ENCODE measurements at places on chromosomes 5 and 9.
A peak's percentile ranks its signal among the peaks of the same experiment; 100 is the strongest.

DNA sequence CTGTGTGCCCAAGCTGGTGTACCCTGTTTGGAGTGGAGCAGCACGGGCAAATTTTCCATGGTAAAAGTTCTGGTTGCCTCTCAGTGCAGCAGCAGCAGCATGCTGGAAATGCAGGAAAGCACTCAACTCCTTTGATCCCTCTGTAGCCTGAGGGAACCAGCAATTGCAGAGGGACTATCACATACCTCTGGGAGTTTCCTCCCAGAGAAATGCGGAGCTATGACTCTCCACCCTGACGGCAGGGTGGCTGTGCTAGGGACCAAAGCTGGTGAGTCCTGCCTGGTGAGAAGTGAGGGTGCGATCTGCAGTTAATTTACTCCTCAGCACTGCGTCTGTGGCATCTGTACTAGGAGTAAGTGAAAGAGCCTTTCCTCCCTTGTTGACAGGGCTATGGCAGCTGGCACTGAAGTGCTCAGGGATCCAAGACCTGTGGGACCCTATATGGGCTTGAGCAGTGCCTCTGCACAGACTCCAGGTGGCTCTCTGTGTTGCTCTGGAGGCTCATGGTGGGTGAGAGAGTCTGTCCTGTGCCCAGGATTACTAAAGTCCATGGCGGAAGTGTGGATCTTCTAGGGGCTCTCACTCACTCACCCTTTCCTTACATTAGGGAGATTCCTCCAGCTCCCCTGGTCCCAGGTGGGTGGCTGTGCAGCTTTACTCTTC lies 601.2 kb upstream of the TYRP1 start:
- no peaks in the 10 kb centered on the region for H3K27me3 ChIP-seq
- DNase-seq = no peak
- H3K36me3 ChIP-seq = no peaks in the 10 kb centered on the region
- H3K27ac ChIP-seq = no peak overlapping the region
- no peak overlapping the region for H3K4me3 ChIP-seq

DNA sequence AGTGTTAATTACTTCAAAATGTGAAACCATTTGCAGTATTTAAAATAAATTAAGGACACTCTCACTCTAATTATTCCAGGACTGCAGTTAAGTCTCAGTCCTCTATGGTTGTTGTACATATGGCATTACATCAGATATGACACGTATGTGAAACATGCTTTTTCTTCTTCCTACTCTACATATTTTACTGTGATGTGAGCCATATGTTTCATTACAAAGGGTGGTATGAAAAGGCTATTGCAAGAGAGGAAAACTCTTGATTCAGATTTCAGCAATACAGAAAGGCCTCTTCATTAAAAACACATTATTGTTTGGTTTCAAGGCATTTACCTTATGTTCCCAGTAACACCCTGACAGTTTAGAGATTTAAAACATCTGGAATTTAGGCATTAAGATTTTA lies 964.5 kb upstream of the DMAC1 start:
- no peaks in the 10 kb centered on the region for H3K36me3 ChIP-seq
- no peaks in the 10 kb centered on the region for H3K4me1 ChIP-seq
- H3K27me3 ChIP-seq = no peaks in the 10 kb centered on the region
- H3K4me3 ChIP-seq = no peak overlapping the region
- DNase-seq = no peak

DNA sequence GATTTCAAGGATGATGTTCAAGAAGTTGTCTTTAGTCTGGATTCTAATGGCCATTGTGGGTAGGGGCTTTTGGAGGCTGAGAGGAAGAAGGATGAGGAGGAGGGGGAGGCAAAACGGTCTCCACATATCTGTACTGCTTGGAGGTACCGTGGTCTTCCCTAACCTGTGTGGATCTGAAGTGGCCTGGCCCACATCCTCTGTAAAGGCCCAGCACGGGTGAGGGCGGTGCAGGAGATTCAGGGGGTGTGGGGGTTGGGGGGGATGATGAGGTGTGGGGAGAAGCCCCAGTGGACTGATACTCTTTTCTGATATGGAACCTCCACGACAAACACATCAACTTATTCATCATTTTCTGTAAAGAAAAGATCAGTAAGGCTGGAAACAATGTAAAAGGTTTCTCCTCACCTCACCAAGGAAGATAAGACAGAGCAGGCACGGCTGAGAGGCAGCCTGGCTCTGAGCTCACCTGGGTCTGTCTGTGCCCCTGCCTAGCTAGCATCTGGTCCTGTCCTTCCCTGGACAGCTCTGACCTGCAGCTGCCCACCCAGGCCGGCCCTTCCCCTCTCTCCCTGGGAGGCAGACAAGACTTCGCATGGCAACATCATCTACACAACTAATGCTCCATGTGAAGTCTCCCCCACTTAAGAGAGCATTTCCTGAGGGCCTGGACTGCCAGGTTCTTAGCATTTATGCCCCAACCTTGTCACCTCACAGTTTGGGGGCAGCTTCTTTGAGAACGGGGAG lies 5.6 kb upstream of the IL3 start:
- no peak overlapping the region for H3K27ac ChIP-seq
- no peak overlapping the region for H3K4me3 ChIP-seq
- H3K4me1 ChIP-seq = no peaks in the 10 kb centered on the region
- DNase-seq = no peak
- no peaks in the 10 kb centered on the region for H3K36me3 ChIP-seq
- H3K27me3 ChIP-seq = no peaks in the 10 kb centered on the region

- no peak overlapping the region for H3K27ac ChIP-seq
- DNase-seq = no peak
- H3K27me3 ChIP-seq = no peaks in the 10 kb centered on the region
- no peak overlapping the region for H3K4me3 ChIP-seq
Measured at GRCh38 chr5:139454568-139455290, 7.8 kb downstream of the ECSCR start.

DNA sequence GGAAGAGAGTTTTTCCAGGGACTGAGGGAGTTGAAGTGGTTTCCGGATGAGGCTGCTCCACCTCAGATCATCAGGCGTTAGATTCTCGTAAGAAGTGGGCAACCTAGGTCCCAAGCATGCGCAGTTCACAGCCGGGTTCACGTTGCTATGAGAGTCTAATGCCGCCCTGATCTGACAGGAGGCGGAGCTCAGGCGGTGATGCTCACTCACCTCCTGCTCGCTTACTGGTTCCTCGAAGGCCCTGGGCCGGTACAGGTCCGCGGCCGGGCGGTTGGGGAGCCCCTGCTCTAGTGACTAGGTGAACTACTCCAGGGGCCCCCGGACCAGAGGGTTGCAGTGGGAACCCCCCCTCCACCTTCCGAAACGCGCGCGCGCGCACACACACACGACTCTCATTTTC lies 997 bp upstream of the RNF130 start:
- H3K27me3 ChIP-seq = no peaks in the 10 kb centered on the region
- H3K27ac ChIP-seq = no peak overlapping the region
- H3K36me3 ChIP-seq = no peaks in the 10 kb centered on the region
- DNase-seq = no peak
- no peak overlapping the region for H3K4me3 ChIP-seq

DNA sequence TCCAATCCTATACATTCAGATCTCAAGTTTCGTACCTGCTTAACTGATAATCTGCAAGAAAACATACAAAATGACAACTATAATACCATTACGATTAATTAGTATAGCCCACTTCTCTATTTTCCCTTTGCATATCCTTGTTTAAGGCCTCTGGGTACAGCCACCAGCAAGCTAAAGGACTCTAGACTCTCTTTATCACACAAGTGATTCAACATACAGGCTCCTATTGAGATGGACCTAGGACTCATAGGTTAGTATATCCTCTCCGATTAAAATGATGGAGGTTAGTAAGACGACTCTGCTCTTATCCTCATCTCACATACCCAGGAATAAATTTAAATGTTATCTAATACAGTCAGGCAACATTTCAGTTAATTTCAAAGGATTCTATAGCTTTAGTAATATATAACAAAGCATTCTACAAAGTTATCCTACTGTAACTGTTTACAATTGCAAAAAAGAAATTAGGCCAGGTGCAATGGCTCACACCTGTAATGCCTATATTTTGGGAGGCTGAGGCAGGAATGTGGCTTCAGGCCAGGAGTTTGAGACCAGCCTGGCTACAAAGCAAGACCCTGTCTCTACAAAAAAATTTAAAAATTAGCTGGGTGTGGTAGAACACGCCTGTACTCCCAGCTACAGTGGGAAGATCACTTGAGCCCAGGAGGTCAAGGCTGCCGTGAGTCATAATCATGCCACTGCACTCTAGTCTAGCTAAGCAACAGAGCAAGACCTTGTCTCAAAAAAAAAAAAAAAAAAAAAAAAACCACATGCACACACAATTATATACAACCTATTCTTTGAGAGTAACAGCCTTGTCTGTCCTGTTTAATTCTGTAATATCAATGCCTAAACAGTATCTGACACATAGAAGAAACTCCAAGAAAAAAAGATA lies 15.4 kb downstream of the HAUS6 start:
- DNase-seq = no peak
- H3K27me3 ChIP-seq = no peaks in the 10 kb centered on the region
- H3K4me1 ChIP-seq = no peaks in the 10 kb centered on the region
- peaks cover 51% of the 10 kb centered on the region for H3K36me3 ChIP-seq
- no peak overlapping the region for H3K27ac ChIP-seq

GRCh38 chr5:32538031-32538547 lies 47.3 kb upstream of the SUB1 start:
- no peaks in the 10 kb centered on the region for H3K27me3 ChIP-seq
- no peak overlapping the region for H3K27ac ChIP-seq
- H3K4me1 ChIP-seq = no peaks in the 10 kb centered on the region
- no peaks in the 10 kb centered on the region for H3K36me3 ChIP-seq

- H3K4me3 ChIP-seq = no peak overlapping the region
- DNase-seq = no peak
- no peak overlapping the region for H3K27ac ChIP-seq
- H3K4me1 ChIP-seq = no peaks in the 10 kb centered on the region
- H3K36me3 ChIP-seq = no peaks in the 10 kb centered on the region
Measured at GRCh38 chr5:39164529-39165402, 54.6 kb downstream of the FYB1 start.

- peaks cover 16% of the 10 kb centered on the region for H3K4me1 ChIP-seq
- DNase-seq = peak; percentile 34
- H3K36me3 ChIP-seq = no peaks in the 10 kb centered on the region
Measured at GRCh38 chr5:104062621-104063377, 500.2 kb upstream of the NUDT12 start.

All from HCT116 (cell line).